OCI-LY7 (cell line): ENCODE measurements at places on chromosomes 5 and 9.

GRCh38 chr9:121344184-121344583 lies 25.9 kb downstream of the STOM start:
- DNase-seq, result no peak

- DNase-seq, result no peak
Observed at GRCh38 chr5:115557667-115558387, 13.3 kb upstream of the FEM1C start.

GRCh38 chr9:89939181-89939580 lies 334.4 kb downstream of the GADD45G start:
- DNase-seq, result no peak

- no peak for DNase-seq
Observed at GRCh38 chr5:96157841-96158291, 196.2 kb upstream of the ELL2 start.

DNA sequence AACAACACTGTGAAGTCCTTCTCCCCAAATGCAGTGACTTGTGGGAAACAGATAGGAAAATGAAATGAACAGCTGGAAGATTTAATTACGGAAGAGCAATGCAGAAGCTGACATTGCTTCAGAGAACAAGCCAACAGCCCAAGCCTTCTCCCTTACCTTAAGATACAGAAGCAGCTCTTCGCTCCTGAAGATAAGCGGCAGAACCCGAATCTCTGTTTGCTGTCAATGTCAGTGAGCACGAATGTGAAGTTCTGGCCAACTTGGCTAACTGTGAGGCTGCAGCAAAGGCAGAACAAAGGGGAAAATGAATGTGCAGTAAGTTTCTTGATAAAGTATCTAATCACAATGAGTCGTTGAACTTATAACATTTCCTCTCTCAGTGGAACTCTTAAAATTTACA lies 172.4 kb downstream of the DENND1A start:
- no peak for DNase-seq
